ENCODE measurements at places on chromosomes 7 and 10. TPM values are rescaled to one million over a fixed set of nuclear protein-coding genes. Genes with fewer than 3 reads are reported as not detected.

DNA sequence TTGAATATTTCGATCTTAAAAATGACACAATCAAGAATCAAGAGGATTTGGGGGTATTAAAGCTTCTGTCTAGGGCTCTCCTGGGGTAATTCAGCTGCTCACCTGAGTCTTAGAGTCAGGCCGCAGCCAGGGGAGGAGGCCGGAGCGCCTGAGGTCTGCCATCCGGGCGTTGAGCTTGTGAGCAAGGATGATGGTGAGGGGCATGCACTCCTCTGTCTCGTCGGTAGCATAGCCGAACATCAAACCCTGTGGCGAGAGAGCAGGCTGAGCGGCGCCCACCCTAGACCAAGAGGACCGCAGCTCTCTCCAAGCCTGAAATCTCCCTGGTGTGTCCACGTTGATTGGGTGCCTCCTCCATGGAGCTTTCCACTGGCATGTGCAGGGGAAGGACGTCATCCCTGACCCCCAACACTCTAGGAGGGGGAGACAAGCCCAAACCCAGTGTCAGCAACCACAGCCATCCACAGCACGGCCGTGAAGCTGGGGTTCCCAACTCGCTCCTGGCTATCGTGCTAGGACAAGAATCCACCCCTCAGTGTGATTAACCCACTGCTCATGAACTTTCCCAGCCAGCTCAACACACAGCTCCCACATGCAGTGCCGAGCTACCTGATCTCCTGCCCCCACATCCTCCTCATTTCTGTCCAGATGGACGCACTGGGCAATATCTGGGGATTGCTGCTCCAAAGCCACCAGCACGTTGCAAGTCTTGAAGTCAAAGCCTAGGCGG lies 9.2 kb downstream of the MAT1A start:
- no peak for DNase-seq

DNA sequence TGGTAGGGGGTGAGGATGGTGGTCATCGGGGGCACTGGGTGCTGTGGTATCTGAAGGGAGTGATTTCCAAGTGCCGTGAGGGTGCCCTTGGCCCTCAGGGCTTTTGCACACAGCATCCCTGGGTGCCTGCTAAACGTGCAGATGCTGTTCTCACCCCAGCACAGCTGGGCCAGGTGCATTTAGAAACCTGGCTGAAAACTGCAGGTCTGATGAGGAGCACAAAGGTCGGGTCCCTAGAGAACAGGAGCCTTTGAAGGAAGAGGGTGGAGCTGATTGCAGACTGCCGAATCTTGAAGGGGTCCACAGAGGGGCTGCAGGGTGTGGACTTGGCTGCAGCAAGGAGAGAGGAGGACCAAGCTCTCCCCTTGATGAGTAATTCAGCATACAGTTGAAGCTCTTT lies 32.0 kb downstream of the ZMIZ1 start:
- no peak for DNase-seq

DNA sequence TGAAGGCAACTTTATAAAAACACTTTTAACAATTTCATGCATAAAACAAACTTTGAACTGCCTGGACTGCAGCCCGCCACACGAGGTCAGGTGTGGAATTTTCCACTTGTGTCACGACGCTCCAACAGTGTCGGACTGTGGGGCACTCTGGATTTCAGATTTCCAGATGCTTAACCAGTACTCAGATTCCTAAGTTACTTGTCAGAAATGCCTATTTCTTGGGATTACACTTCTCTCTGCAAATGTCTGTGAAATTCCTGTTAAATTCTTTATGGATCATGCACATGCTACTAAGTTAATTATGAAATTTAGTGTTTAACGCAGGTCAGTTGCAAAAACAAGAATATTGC lies 473 bp upstream of the GPER1 start:
- no peak for DNase-seq

DNA sequence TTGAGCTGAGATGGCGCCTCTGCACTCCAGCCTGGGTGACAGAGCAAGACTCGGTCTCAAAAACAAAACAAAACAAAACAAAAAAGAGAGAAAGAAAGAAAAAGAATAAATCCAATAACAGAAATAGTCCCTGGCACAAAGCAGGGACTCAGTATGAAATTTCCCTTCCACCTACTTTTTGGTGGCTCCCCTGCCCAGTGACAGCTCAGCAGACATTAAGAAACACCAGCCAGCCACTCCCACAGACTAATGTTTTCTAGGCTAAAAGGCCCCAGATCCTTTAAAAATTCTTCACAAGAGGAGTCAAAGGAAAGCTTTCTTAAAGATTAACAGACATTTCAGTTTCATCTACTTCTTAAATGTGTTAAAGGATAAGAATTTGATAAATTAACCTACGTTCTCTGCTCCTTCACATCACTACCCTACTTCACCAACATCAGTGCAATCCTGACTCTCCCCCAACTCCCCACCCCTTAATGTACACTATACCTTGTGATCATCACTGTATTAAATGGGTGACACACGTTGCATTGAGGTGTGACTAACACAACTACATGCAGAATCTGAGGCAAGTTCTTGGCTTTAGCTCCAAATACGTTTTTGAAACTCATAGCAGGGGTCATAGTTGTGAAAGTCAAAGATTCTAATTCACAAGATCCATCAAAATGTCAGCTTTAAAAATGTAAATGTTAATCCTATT lies 114.5 kb upstream of the CAV2 start:
- no peak for DNase-seq

GRCh38 chr7:147997636-147998035 lies 592.9 kb upstream of the C7orf33 start:
- DNase-seq, result no peak

GRCh38 chr7:139995017-139995915 lies 67.5 kb downstream of the PARP12 start:
- DNase-seq, result no peak

DNA sequence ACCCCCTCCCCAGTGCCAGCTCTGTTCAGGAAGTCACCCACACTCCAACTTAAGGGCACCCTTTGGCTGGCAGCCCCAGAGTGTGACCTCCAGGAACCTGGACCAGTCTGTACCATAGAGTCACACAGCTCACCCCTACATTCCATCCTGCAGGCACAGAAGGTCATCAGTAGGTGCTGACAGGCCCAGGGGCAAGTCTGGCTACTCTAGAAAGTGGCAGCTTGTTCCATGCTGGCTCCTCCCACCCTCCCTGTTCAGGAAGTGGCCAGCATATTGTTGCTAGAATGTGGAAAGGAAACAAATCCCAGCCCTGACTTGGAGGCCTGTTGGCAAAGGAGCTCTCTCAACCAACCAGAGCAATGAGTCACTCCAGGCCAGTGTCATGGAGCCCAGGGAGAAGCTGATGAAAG lies 3.2 kb upstream of the NCOA4 start:
- peak; percentile 73 for DNase-seq

- DNase-seq, result no peak
Measured at GRCh38 chr10:46328853-46329689, 42.3 kb downstream of the ANTXRL start.

GRCh38 chr7:12741951-12742575 lies 54.6 kb downstream of the ARL4A start:
- DNase-seq, result peak; percentile 16

- DNase-seq, result no peak
Measured at GRCh38 chr7:77661816-77662215, 34.4 kb upstream of the RSBN1L start.

The GCK gene
- not detected for total RNA-seq

The PIP gene
- total RNA-seq, result not detected

The DBNL gene
- total RNA-seq, result 90.9 TPM

DNA sequence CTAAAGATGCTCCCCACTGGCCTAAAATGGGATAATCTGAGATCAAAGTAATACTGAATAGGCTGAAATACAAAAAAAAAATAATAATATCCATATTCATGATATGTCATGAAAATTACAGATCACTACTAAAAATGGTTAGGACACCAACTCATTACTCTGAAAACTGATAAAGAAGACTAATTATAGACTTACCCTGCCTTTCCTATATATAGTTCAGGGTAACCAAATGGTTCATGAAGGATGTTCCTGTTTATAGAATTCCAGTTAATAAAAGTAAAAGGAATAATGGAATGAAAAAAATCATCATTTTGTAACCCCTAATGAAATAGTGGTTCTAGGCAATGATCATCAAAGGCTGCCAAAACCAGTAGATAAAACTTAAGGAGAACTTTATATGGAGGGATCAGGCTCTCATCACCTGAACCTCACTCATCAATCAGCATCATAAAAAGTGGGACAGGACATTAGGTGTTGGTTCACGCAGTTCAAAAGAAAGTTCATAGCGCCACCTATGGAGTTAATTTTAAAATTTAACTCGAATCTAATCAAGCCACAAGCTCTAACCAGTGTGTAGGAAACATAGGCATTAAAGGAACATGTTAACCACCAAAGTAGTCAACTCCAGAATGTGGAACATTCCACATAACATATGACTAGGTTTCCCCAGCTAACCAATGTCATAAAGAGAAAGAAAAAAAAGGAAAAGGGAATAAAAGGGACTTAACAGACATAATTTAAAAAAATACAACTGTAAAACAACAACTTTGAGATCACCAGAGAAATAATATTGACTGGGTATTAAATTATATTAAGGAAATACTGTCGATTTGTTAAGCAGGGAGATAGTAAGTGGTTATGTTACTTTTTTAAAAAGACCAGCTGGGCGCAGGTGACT lies 35.7 kb downstream of the P4HA1 start:
- peak; percentile 37 for DNase-seq

DNA sequence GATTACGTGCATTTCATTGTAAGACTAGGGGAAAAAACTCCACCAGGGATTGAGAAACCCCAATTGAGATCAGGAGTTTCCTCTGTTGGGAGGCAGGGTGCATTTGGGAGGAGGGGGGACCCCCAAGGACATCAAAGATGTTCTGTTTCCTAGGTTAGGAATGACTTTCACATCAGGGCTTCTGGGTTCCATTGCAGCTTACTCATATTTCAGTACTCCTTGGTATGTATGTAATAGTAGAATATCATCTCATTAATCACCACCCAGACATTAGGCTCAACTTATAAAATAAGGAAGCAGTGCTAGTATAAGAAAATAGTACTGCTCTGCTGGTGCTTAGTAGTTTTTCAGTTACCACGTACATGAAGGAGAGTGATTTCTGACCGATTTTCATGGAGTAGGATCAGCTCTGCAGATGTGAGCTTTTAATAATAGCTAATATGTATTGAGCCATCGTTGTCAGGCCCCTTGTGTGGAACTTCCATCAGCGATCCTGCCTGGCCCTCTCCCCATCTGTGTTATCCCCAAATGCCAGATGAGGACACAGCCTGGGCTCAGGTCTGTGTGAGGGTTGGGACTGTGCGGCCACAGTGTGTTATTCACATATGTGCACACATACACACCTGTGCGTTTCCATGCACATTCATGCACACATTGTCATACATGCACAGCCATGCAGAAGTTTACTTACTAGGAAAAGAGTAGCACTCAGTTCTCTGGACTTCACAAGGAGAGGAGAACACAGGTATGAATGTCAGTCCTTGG lies 23.5 kb downstream of the UPP1 start:
- DNase-seq, result no peak

The PCBD1 gene
- 16.5 TPM for total RNA-seq

The SLC37A3 gene
- total RNA-seq, result 29.2 TPM

DNA sequence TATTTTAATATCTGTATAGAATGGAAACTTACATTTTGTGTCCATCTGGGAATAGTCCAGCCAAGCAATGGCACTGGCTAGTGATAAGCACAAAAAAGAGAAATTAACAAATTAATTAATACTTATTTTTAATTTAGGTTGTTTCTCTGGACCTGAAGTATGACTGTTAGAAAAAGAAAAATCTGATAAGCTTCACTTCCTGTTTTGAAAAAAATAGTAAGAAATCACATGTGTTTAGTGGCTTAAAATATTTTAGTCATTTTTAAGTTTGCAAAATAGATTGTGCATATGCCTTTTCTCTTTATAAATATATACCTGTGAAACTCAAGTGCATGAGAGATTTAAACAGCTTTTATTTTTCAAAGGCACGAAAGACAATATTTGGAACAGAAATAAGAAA lies 50.1 kb upstream of the CREB5 start:
- DNase-seq, result no peak

The FAM25G gene
- not detected for total RNA-seq

The PTPN12 gene
- 71.0 TPM for total RNA-seq

The BAIAP2L1 gene
- 65.0 TPM for total RNA-seq

The SPDYE8 gene
- not detected for total RNA-seq

The NEURL1 gene
- 1.1 TPM for total RNA-seq

DNA sequence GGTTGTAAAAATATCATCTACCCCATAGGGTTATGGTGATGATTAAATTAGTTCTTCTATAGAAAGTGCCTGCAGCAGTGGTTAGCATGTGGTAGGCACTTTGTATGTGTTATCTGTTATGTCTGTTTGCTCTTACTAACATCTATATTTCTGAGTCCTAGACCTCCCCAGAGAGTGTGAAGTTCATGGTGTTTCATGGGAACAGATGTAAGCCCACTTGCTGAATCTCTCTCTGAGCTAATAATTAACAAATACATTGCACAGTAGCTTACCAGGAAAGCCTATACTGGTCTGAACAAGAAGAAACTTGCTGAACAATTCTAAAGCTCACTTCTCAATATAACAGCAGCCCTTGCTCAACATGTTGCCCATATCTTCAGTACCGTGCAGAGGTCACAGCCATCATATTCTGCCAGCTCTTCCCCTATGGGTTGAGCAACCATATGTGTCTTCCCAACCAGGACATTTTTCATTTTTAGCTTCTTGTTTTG lies 100.1 kb downstream of the NPSR1 start:
- DNase-seq, result no peak

- no peak for DNase-seq
Measured at GRCh38 chr7:2928256-2928612, 84.1 kb upstream of the GNA12 start.

- DNase-seq, result no peak
Measured at GRCh38 chr7:147311336-147311735, 1194.7 kb downstream of the CNTNAP2 start.

The TAX1BP1 gene
- total RNA-seq, result 84.1 TPM

The C7orf33 gene
- total RNA-seq, result not detected

- no peak for DNase-seq
Measured at GRCh38 chr7:23956772-23957576, 247.0 kb downstream of the STK31 start.

The CROT gene
- total RNA-seq, result 34.0 TPM

DNA sequence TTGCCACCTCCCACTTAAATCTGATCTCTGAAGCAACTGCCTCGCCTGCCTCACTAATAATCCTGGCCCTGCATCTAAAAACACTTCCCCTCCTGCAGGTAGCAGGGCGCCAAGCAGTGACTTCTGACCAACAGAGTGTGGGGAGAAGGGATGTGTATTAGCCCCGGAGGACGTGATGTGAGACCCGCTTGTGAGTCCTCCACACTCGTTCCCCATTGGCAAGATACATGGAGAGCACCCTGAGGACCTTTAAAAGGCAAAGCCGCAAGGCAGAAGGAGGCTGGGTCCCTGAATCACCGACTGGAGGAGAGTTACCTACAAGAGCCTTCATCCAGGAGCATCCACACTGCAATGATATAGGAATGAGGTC lies 6.1 kb upstream of the PILRA start:
- no peak for DNase-seq

- DNase-seq, result peak; percentile 70
Measured at GRCh38 chr7:81280531-81280930, 361.7 kb upstream of the SEMA3C start.

The CDK5 gene
- total RNA-seq, result 18.1 TPM

DNA sequence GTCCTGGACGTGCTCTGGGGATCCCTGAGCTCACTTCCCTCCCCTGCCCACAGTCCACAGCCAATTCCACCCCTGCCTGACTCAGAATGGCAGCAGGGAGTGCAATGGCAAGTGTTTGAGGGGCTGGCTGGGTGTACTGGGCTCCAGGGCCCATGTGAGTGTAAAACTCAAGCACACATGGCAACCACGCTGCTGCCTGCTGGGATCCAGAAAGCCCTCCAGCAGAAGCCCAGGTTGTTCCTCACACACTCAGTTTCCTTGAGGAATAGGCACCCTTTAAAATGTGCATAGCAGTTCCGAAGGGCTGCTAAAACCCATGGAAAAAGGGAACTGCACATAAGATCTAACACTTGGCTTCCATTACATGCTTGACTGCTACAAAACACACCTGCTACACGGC lies 11.3 kb upstream of the ATP6V0A4 start:
- DNase-seq, result no peak
